ENCODE measurements at places on chromosomes 11 and 22.

DNA sequence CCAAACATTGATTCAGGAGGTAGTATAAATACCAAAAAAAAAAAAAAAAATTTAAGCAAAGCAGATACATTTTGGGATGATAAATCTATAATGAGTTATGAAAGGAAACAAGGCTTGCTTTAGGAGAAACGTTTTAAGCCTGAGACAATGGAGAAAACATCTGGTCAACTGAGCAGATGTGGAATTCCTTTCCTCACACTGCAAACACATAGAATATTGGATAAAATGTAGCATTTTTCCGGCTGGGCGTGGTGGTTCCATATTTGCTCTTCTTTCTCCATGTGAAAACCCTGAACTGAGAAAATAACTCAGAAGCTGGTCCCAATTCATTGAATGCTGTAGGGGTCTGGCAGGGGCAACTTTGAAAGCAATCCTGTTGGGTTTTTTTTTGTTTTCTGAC lies 33.9 kb downstream of the ENDOD1 start:
- DNase-seq: no peak

DNA sequence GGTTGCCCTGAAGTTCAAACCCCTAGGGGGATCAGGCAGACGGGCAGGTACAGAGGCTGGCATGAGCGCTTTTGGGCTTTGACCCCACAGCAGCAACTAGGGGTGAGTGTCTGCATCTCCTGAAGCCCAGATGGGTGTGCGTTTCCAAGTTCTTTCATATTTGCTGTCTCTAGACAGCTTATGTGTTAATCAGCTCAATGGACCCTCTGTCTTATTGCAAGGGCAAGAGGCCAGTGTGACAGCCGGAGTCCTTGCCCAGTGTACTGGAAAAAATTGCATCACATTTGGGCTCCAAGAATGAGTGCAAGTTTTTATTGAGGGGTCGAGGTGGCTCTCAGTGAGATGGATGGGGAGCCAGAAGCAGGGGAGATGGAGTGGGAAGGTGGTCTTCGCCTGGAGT lies 1863.7 kb upstream of the RAG2 start:
- DNase-seq: no peak

- DNase-seq: peak; percentile 82
Measured at GRCh38 chr22:45413368-45414211, at the start of the genes RIBC2 and SMC1B. Gene RIBC2, plus strand, starts transcription at chr22:45413693. Its CDS starts 194 bp downstream, at chr22:45413887. Gene SMC1B, minus strand, starts transcription at chr22:45413599. Its CDS starts 32 bp downstream, at chr22:45413567.

DNA sequence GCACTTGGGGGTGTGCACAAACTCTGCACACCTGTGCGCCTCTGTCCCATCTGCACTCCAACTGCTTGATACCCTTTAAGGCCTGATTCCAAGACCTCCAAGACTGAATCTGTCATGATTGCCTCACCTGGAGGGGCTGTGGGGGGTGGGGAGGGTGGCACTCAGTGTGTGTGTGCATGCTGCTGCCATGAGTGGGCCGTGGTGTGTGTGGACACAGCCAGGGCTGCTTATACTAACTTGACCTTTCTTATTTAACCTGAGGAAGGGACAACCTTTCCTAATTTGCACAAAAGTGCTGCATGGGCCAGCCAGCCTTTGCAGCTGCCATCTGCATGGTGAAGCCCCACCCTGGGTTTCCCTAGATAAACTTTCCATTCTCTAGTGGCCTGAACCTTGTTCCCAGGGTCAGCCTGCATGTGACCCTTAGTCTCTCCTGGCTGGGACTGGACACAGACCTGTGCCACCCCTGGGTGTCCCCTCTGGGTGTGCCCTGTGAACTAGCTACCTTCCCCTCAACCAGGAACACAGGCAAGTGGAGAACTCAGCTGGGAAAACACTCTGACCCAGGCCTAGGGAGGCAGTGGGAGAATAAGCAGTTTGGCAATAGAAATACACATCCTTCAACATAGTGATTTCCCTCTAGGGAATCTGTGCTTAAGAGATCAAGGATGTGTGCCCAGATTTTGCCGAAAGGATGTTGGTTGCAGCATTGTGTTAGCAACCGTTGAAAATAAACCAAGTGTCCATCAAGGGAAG lies 45.4 kb upstream of the DKK3 start:
- DNase-seq: no peak

- peak; percentile 27 for DNase-seq
Measured at GRCh38 chr11:10680956-10681487, 12.5 kb downstream of the IRAG1 start.

- no peak for DNase-seq
Measured at GRCh38 chr11:104781719-104782376, 116.4 kb downstream of the CASP12 start.

GRCh38 chr11:95335989-95336388 lies 105.0 kb upstream of the SESN3 start:
- DNase-seq: no peak

- no peak for DNase-seq
Measured at GRCh38 chr11:12455938-12456337, 78.6 kb downstream of the PARVA start.

Measured in SHP77 (cell line).